SW 1271 (cell line): ENCODE measurements at places on chromosomes 13 and 19.
A peak's percentile ranks its signal among the peaks of the same experiment; 100 is the strongest.

DNA sequence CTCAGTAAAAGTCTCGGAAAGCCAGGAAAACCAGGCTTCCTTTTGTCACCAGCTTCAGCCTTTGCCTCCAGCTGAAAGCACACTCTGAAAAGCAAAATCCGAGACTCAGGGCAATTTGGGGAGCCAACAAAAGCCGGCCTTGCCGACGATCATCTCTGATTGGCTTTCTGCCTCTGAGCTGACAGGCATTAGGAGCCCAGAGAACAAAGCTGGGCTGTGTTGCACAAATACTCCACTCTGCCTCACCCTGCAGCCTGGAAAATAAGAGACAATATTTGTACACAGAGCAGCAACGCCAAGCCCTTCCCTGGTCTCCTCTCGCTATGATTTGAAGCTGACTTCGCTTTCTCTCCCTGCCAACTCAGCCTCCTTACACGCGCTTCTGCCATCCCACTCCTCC lies 46.9 kb downstream of the CACNA1A start:
- DNase-seq = no peak

GRCh38 chr13:48749144-48749543 lies 95.4 kb downstream of the CYSLTR2 start:
- no peak for DNase-seq

DNA sequence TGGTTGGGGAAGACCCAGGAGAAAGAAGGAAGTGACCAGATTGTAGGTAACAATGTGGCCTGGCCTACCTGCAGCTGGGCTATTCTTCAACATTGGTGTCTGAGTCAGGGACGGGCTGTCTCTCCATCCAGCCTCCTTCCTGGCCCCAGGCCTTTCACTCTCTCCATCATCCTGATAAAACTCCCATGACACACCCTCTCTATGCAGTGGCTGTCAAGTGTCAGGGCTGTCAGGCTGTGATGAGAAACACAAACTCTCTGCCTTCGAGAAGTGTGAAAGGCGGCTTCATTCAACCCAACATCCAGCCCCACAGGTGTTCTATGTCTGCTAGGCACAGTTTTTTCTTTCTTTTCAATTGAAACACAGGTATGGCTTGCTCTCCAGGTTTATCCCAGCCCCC lies 153.3 kb upstream of the VSTM2B start:
- no peak for DNase-seq

DNA sequence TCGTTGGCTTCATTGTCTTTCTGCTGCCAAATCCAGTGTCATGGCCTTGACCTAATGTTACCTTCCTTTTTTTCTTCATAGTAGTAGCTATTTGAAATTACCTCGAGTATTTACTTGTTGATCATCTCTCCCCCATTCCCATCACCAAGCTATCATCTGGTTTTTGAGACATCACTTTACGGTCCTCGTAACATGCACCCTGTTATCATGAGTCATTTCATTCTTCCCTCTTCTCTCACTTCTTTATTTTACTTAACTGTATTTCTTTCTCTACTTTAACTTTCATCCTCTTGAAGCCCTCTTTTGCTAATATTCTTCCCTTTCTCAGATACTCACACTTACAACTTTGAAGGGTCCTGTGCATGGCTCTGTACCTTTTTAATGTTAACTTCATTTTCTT lies 31.8 kb downstream of the TPP2 start:
- DNase-seq = no peak

DNA sequence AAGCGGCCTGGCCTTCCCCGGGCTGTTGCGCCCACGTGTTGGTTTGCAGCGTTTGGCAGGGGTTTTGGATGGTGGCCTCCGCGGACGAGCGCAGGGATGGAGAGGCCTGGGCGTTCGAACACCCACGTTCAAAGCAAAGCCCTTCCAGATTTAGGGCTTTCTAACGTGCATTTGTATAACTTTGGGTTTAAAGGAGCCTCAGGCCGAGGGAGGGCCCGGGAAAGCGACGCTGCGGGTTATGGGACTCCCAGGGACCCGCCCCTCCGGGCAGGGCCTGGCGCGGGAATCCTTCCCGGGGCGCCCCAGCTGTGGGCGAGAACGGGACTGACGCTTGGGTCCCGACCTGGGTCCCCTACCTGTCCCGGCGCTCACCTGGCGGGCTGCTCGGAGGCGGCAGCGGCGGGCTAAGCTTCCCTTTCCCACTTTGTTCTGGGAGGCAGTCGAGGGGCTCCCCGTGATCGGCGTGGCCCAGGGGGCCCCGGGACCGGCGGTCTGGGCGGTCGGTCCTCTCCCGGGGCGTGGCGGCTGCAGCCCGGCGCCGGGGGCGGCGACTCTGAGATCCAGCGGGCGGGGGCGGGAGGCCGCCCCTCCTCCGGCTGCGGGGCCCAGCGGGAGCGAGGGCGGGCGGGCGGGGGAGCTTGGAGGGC lies at the start of gene FBXO17:
Gene FBXO17 (minus strand): TSS at position 529 of the 647 bp plus-strand sequence. CDS start 25,423 bp downstream, outside the sequence.
- DNase-seq = peak; percentile 57

DNA sequence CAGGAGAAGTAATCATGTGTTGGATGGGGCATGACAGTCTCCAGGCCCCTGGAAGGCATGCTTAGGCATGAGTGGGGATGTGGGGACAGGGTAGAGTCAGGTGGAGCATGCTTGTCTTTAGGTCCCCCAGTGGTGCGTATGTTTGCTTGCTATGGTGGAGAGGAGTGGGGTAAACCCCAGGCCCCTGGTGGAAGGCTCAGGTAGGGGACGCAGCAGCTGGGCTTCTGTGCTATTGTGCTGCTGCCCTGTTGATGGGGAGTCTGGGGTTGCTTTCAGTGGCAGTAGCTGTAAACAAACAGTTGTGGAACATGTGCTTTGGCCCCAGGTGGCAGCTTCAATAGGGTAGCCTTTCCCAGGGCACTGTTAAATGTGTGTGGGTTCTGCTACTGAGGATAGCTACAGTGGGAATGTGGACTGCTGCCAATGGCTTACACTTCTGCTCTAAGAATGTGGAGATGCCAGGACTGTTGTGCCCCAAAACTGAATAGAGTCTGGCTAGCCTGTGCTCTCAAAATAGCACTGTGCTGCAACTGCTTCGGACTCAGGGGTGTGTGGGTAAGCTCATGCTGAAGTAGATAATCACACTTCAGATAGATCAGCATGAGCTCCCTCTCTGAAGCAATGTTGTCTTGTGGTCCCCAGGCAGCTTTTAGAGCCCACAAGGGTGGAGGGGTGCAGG lies 1257.3 kb downstream of the DIAPH3 start:
- no peak for DNase-seq
